B cell (primary cell): ENCODE measurements at places on chromosomes 13 and 19.
A peak's percentile ranks its signal among the peaks of the same experiment; 100 is the strongest.

GRCh38 chr19:30621326-30621920 lies 249.2 kb downstream of the ZNF536 start:
- DNase-seq: no peak

DNA sequence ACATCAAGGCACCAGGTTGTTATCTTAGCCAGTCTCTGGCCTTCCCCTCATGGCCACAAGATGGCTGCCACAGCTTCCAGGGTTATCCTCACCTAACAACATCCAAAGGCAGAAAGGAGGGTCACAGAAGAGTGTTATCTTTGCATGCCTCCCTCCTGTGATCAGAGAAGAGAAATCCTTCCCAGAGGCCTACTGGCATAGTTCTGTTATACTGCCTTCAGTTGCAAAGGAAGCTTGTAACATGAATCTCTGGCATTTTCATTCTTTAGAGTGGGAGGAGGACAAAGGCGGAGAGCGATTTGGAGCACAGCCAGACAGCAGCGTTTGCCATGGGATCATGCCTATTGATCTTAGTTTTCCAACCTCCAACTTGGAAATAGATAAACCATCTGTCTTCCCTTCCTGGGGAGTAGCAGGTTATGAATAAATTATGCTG lies 135.7 kb downstream of the DNAJC15 start:
- no peak for DNase-seq

GRCh38 chr19:35353635-35354034 lies 4.6 kb upstream of the FFAR3 start:
- DNase-seq: no peak

DNA sequence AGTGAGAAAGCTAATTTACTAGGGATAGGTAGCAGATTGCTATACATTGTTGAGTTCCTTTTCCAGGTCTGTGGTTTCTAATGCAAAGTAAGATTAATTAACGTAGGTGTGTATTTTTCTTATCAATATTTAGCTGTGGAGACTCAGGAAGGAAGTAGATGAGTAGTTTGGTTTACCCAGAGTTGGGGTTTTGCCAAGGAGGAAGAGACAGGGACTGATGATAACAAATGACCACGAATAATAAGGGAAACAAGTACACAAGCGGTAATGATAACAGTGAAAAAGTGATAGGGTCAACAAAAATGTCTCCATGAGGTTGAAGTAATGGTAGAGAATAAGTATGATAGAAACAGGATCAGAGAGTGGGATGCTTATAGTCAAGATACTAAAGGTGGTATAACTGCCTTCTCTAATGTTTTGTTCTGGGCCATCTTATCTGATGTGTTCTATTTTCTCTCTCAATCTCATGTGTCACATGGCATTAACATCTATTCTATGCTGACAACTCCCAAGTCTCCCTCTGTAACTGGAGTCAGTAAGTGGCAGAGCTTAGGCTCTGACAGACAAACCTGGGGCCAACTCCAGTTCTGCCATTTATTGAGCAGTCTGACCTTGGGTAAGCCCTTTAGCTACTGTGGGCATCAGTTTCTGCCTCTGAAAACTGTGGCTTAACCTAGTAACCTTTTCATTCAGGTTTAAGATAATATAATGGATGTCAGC lies 8.8 kb downstream of the OBI1 start:
- no peak for DNase-seq

GRCh38 chr13:54261856-54262255 lies 1233.2 kb downstream of the OLFM4 start:
- DNase-seq: no peak

DNA sequence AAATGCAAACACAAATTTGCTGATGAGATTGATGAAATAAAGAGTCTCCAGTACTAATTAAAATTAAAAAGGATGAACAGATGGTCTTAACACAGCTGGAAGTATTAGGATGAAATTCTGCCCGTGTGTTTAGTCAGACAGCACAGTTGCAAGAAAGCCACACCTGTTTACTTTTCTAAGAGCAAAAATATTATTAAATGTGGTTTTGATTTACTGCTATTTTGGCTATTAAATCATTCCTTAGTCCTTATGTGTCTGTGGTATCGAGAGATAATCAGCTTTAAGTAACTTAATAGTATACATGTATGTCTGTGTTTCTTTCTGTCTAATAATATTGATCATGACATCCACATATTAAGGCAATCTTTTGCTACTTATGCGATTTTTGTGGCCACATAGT lies 494.9 kb downstream of the GPC6 start:
- DNase-seq: no peak

- no peak for DNase-seq
Observed at GRCh38 chr19:2062389-2062729, 11.3 kb upstream of the MKNK2 start.

DNA sequence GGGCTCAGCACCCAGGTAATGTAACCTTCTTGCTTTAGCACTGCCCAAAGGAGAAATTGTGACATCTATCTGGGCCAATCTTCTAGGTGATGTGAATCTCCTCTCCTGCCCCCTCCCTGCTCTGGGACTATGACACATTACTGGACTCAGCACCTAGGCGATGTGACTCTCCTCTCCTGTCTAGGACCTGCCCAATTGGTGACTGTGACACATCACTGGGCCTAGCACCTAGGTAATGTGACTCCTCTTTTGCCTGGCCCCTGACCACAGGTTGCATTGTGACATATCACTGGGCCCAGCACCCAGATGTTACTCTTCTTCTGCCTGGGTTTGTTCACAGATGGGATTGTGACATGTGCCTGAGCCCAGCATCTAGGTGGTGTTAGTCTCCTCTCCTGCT lies 45.0 kb downstream of the ZNF85 start:
- no peak for DNase-seq

DNA sequence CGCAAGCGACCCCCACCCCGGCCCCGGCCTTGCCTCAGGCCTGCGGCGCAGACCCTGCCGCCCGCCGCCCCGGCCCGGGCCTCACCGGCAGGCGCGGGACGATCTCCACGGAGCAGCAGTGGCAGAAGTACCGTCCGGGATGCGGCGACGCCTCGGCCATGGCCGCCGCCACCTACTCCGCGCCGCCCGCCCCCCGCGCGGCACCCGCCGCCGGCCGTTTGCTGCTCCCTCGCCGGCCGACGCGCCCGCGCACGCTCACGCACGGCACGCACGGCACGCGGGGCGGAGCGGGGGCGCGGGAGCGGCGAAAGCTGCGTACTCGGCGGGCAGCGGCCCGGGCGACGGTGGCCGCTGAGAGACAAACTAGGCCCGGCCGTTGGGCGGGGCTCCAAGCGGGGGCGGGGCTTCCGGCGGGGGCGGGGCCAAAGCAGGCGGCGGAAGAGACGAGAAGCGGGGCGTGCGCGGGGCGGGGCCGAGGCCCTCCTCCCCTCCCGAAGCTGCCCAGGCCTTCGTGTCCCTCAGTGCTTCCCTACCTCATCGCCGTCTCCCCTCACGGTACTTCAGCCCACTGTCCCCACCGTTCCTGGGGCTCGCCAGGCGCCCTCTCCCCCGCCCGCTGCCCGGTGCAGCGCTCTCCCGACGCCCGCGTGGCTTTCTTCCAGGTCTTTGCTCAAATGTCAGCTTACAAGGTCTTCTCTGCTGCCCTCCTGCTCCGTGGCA lies at the start of gene RNF126:
Gene RNF126, minus strand, starts transcription at position 253 of the 720 bp plus-strand sequence. Its CDS starts 93 bp downstream, at position 160.
- peak; percentile 94 for DNase-seq

GRCh38 chr13:57675526-57675925 lies 44.0 kb downstream of the PCDH17 start:
- no peak for DNase-seq

GRCh38 chr19:1754636-1755466 lies 1.5 kb downstream of the ONECUT3 start:
- DNase-seq: peak; percentile 57

DNA sequence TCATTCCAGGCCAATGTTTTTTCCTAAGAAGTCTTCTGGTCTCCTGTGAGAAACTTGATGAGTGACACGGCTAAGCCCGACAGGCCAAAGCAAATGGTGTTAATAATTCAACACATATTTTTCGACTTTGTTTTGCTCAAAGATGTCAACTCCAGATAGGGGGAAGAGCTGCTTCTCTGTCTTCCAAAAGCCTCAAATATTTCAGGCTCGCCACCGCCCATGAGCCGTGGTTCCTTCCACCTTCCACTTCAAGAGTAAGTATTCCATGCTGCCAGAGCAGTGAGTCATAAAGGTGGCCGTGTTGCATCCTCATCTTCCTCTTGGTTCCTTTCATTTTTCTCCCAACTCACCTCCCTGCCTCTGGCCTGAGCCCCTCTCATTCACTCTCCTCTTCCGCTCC lies 272.6 kb downstream of the EFNB2 start:
- DNase-seq: no peak

DNA sequence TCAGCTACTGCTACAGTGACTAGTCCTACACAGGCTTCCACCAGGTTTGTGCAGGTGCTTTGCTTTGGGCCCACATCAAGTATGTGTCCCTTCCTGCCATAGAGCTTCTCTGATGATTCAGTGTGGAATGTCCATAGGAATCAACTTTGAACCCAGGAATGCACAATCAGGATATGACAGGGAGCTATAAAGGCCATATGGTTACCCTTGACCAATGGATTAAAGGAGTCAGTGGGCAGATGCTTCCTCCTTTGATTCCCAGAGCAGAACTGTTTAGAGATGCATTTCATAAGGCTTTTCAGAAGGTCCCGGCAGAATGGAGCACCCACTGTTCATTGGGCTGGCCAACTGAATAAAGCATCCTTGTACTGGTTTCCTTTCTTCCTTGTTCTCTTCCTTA lies 145.2 kb upstream of the WASF3 start:
- DNase-seq: no peak

- DNase-seq: no peak
Observed at GRCh38 chr13:113897161-113897560, 33.3 kb upstream of the GAS6 start.

DNA sequence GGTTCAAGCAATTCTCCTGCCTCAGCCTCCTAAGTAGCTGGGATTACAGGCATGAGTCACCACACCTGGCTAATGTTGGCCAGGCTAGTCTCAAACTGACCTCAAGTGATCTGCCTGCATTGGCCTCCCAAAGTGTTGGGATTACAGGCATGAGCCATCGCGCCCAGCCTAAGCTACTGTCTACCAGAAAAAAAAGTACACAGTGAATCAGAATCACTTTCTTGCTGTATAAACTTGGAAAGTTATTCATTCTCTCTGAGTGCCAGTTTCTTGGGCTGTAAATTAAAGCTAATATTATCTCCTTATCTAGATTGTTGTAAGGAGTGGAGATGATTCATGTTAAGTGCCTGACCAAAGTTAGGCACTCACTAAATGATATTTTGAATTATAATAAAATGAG lies 242.8 kb downstream of the ENOX1 start:
- DNase-seq: no peak

GRCh38 chr13:33034882-33035520 lies 18.8 kb downstream of the KL start:
- no peak for DNase-seq

GRCh38 chr13:68439817-68440216 lies 1209.7 kb upstream of the PCDH9 start:
- DNase-seq: no peak

GRCh38 chr19:29001141-29001581 lies 211.8 kb downstream of the UQCRFS1 start:
- DNase-seq: no peak

DNA sequence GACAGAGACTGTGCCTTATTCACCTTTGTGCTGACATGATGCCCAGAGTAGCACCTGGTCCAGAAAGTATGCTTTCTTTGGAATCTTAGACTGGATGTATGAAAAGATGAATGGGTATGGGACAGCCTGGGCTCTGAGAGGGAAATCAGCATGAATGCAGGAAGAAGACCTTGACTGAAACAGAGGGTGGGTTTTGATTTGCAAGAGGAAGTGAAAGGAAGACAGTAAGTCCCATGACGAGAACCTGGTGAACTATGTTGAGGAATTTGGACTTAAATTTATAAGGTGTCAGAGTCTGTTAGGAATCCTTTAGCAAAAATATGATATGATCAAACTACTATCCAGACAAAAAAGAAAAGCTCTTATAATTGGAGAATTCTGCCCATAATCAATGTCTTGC lies 301.9 kb downstream of the SPRY2 start:
- DNase-seq: peak; percentile 53

DNA sequence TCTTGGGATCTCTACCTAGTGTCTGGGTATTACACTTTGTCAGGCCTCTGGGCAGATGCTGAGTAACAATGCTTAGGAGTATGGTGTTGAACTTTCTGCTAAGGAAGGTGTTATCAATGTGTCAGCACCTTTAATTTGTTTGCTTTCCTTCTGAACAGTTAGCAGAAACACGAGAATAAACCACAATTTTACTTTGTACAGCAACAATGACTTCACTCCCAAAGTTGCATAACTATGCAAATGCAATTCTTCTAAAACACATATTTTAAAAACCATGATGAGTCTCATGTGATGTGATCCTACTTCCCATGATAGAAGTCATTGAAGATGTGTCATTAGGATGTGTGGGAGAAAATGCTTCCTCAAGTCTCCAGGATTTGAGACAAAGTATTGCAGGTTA lies 155.0 kb downstream of the POSTN start:
- no peak for DNase-seq

- no peak for DNase-seq
Observed at GRCh38 chr13:75931116-75931515, 295.0 kb downstream of the LMO7 start.

DNA sequence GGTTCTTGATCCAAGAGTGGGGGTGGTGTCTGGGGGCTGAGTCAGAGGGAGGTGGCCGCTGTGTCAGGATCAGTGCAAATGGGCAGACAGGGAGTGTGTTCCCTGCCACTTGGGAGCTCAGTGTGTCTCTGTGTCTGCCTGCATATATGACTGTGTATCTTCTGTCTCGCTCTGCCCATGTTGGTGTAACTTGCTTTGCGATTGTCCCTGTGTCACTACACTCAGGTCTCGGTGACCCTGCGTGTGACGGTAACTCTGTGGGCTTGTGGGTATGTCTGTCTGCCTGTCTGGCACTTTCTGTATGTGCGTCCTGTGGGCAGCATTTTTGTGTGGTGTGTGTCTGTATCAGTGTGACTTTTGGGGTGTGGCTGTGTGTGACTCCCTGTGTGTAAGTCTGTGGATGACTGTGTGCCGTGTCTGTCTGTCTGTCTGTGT lies 8.2 kb upstream of the ERFL start:
- no peak for DNase-seq
